ENCODE measurements at places on chromosomes 2 and 18.

- DNase-seq: no peak
These were observed 149.3 kb downstream of the EML6 start for GRCh38 chr2:54872780-54873179.

GRCh38 chr2:194735837-194736542, 921.0 kb upstream of the SLC39A10 start:
- no peak for DNase-seq

GRCh38 chr2:234596696-234597575, 100.1 kb upstream of the ARL4C start:
- DNase-seq: no peak

DNA sequence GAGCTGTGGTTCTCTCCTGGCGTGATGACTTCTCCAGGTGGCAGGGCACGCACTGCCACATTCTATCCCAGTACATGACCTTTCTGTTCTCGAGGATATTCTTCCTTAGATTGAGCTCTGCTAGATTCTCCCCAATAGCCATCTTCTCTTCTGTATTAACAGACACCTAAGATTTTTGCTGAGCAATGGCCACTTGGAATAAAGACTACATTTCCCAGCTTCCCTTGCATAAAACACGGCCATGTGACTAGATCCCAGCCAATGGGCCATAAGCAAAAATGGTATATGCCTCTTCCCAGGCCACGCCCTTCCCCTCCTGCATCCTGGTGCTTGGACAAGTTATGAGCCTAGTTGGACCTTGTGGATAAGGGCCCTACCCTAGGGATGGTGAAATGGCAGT, 82.1 kb downstream of the EIF2AK3 start:
- no peak for DNase-seq
